ENCODE measurements at places on chromosomes 7 and 10.

DNA sequence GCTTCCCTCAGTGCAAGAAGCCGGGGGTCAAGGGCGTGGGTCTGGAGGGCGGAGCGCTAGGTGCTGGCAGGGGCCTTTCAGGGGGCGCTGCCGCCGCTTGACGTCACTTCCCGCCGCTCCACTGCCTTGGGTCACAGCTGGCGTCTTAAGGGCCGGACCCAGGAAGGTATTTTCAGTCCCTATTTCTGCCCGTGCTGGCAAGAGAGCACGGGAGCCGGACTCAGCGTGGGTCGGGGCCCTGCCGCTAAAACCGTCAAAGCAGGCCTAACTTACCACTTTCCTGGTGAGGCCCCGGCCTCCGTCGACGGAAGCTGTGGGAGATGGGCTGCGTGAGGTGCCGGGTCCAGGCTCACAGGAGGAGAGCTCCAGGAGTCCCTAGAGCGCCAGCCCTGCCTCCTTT, 12.0 kb downstream of the VAX1 start:
- DNase-seq: no peak

- no peak for DNase-seq
Observed at GRCh38 chr10:4399556-4399955, 426.5 kb upstream of the AKR1E2 start.

DNA sequence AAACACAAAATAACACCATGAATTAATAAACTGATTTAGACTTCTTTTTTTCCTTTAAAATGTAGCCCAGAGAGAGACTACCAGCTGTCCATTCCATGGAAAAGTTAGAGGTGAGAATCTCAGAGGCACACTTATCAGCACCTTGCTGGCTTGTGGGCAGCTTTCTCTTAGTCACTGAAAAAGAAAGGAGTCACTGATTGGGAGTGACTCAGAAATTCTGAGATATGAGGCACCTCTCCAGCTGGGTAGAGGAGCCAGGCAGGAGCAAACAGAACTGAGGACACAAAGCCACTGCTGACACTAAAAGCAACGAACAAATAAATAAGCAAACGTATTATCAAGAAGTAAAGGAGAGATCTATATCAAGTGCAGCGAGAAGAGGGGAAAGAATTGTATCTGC, 310.6 kb downstream of the PARD3 start:
- DNase-seq: no peak

GRCh38 chr10:36574207-36574606, 551.2 kb upstream of the ANKRD30A start:
- no peak for DNase-seq

- no peak for DNase-seq
Observed at GRCh38 chr7:108091461-108091831, 38.7 kb downstream of the LAMB4 start.

DNA sequence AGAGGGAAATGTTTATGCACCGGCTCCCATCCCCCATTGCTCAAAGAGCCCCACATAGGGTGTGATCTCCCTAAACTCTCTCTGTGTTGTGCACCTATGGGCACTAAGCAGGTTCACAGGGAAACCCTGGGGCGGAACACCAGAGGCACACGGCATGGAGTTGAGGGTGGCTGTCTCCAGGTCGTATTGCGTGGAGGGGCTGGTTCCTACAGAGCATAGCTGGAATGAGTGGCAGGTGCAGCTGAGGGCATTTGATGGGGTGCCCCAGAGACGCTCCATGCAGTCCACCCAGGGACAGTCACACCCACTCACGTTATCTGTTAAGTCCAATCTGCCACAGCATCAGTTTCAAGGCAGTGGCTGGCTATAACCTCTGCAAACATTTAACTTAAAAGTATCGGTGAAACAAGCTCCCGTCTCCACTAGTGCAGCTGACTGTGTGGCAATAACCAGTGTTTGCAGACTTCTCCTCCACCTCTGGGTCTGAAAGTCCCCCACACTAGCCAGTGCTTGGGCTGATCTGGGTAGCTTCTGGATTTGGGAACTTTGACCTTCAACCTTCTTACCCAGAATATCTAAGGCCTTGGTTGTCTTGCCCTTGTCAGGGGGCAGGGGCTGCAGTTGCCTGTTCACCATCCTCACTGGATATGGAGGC, 249.2 kb upstream of the ZNF32 start:
- no peak for DNase-seq
